NCI-H2081 (cell line): ENCODE measurements at places on chromosomes 2 and 18.

DNA sequence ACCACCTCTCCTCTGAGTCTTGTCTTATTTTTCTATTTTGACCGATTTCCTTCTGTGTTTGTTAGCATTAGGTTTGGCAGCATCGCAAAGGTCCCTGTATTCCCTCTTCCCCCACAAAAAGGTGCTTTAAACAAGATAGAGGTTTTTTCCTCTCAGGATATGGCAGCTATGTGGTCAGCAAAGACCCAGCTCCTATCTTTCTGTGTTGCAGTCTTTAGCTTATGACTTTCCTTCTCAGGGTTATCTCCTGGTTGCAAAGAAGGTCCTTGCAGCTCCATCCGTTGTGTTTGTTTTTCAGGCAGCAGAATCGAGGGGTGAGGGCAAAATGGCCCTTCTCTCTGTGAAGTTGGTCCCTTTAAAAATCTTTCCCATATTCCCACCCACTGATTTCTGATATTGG is 38.4 kb downstream of the GALNT1 start:
- no peak for DNase-seq

- DNase-seq, result peak; percentile 78
These were observed 640 bp downstream of the SPTBN1 start for GRCh38 chr2:54456612-54457322.

- DNase-seq, result no peak
These were observed 182.8 kb upstream of the CRIM1 start for GRCh38 chr2:36172824-36173223.

GRCh38 chr18:39607034-39607433 is 2041.4 kb upstream of the CELF4 start:
- DNase-seq, result peak; percentile 8

DNA sequence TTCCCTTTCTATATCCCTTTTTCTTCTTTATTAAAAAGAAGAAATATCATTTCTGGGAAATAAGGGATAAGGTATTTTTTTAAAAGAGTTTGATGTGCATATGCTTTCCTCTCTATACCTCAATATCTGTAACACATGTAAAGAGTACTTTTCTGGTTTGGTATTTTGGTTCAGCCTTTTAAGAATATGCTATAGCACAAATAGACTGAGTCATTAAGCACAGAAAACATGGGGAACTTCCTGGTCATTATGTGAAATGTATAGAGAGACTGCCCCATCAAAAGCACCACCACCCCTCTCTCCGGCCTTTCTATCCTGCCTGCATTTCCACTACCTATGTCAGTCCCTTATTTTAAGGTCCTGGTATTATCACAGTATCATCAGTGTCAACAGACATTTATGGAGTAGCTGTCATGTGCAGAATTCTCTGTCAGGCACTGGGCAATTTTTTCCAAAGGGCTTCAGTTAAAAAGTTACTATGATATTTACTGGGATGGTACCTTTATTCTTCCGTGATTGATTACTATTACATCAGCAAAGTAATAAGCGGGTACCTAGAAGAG is 88.4 kb downstream of the ALPK2 start:
- DNase-seq, result no peak

DNA sequence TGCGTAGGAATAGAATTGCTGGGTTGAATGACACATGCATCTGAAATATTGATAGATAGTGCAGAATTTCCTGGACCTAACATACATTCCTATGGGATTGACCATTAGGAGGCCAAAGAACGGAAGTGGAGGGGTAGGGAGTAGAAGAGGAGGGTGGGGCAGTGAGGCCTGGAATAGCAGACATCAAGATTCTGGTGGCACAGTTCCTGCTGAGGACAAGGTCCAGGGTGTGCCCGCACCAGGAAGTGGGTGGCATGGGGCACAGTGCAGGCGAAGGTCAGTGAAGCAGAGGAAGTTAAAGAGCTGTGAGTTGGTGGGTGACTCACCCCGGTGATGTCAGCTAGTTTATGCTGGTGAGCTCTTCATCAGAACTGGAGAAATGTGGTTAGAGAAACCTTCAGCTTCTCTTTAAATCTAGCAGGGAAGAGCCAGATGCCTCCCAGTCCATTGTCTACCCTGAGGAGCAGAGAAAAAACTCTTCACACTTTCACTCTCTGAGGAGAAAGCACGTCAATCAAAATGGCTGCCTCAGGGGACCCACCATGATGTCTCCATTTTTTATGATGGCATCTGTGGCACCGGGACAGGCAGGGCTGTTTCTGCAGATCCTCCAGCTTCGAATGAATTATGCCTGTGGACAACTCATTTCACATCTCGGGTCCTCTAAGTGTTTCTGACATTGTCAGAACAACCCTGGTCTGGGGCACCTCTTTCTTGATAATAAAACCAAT is 55.9 kb upstream of the CTLA4 start:
- DNase-seq, result no peak

GRCh38 chr2:176780348-176780747 is 432.2 kb upstream of the HNRNPA3 start:
- DNase-seq, result no peak

- no peak for DNase-seq
These were observed 133.3 kb upstream of the UNC80 start for GRCh38 chr2:209638346-209638745.

GRCh38 chr2:88090446-88091283 is 23.0 kb downstream of the SMYD1 start:
- DNase-seq, result no peak

- DNase-seq, result no peak
These were observed 15.2 kb downstream of the RAMP1 start for GRCh38 chr2:237874585-237875161.

- no peak for DNase-seq
These were observed 32.8 kb downstream of the SRBD1 start for GRCh38 chr2:45578056-45578843.

DNA sequence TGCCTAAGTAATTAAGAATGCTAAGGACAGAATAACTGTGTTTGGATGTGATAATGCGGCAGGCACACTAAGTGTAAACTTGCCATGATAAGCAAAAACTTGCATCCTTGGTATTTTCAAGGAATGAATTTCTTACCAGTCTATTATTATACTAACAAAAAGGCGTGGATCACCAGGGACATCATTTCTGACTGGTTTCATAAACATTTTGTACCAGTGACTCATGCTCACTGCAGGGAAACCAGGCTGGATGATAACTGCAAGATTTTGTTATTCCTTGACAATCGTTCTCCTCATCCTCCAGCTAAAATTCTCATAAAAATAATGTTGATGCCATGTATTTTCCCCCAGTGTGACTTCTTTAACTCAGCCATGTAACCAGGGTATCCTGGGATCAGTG is 289.5 kb downstream of the CDCA7 start:
- DNase-seq, result no peak

DNA sequence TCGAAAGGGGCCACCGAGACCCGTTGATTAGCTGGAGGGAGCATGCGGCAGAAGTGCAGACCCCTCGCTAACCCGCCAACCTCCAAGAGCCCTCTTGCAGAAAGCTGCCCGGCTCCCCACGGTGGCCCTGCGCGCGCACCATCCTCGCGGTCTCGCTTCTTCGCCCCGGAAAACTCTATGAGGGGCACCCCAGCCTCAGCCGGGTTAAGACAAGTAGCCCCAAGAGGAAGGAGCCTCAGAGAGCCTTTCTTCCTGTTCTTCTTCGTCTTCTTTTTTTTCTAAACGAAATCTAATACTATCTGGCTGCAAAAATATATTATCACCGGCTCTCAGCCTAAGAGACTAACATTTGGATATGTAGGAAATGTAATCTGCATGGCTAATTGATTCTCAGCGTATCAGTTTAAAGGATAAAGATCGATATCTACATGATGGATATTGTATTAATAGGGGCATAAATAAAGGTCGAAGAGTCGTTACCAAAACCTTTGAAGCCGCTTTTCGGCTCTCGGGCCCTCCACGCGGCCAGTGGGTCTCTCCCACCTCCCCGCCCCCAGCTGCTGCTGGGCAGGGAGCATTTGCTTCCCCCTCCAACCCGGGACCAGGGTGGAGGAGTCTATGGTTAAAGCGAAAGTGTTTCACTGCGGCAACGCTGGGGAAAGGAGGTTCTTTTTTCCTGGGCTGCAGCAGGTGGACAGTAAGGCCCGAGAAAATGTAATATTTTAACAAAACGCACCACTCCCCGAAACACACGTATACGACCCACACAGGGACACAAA is 6.1 kb upstream of the PAX3 start:
- peak; percentile 70 for DNase-seq

- DNase-seq, result no peak
These were observed 187.8 kb upstream of the ERBB4 start for GRCh38 chr2:212726403-212726802.

- peak; percentile 95 for DNase-seq
These were observed 65.0 kb upstream of the NYAP2 start for GRCh38 chr2:225334514-225334913.

- peak; percentile 38 for DNase-seq
These were observed 106.4 kb downstream of the VAPA start for GRCh38 chr18:10020171-10020570.

- DNase-seq, result no peak
These were observed 105.8 kb upstream of the SMAD2 start for GRCh38 chr18:48036226-48036625.

DNA sequence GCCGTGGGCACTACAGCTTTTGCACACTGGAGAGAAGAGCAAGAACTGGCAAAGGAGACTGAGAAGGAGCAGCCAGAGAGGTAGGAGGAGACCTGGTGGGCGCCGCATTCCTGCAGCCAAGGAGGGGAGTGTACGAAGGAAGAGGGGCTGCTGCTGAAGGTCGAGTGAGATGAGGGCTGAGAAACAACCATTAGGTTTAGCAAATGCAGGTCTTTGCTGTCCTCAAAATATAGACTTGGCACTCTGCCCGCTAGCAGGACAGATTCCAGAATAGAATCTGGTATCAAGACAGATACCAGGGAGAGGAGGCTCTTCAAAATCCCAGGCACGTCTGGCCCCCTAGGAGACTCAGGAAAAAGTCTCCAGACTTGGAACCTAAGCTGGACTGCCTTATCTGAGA is 83.0 kb downstream of the TGOLN2 start:
- DNase-seq, result no peak

DNA sequence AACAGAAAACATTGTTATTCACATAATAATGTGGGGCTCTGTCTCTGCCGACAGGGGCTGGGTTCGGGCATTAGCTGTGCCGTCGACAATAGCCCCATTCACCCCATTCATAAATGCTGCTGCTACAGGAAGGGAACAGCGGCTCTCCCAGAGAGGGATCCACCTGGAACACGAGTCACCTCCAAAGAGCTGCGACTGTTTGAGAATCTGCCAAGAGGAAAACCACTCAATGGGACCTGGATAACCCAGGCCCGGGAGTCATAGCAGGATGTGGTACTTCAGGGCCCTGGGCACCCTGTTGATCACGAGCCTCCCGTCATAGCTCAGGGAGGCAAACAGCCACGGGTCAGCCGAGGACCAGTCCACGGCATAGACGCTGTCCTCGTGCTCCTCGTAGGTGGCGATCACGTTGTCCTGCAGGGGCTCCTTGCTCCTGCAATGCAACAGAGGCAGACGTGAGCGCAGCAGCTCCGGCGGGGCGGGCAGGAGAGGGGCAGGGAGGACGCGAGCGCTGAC is 188.5 kb downstream of the EIPR1 start:
- no peak for DNase-seq

- no peak for DNase-seq
These were observed 195.7 kb upstream of the ID2 start for GRCh38 chr2:8486141-8486540.

DNA sequence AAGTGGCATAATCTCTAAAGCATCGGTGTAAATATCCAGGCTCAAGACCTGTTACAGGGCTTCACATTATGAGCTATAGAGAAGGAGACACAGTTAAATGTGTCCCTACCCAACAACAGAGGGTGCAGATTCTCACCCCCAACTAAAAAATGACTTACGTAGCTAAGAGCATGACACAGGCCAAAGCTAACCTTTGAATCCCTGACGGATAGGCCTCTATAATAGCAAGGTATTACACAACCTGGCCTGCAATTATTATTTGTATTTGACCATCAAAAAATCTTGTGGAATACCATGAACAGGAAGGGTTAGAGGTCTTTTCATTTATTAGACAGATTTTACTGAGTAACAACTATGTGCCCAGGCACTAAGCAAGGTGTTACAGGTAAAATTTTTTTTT is 45.1 kb downstream of the RNU4ATAC start:
- DNase-seq, result no peak

DNA sequence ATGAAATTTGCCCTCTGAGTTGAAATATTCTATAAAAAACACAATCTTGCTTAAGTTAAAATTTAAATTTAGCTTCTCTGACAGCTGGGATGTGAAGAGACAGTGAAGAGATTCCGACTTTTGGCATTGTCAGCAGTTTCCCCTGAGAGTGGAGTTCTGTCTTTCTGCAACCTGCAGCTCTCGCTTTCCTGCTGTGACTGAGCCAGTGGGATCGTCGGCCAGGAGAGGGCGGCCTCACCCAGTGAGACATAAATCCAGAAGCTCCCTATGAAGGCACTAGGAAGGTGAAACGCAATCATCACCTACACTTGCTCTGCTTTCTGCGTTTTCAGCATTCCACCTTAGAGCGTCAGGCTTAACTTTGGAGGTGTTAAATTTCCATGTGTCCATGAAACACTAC is 75.4 kb upstream of the HNMT start:
- DNase-seq, result peak; percentile 67

DNA sequence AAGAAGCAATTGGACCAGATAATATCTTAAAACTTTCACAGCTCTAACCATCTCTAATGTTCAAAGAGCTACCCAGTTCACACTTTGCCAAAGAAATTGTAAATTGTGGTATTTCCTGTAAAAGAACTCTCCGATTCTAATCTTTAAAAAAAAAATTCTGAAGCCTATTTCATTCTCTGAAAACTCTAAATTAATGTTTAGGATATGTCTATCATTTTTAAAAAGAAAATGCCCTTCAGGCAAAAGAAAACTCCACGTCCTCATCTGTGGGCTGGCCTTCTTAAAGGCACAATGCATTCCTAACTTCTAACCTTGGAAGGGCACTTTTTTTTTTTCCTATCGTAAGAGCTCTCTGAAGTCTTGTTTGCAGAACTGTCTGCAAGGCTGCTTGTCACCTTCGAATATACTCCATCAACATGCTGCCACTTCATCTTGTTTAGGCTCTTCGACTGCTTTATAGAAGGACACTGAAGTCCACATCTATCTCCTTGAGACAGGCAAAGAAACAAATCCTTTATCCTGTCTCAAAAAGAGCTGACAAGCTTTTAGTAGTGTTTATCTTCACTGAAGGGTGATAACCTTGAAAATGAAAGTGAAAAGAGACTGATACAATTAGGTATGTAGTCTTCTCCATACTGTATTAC is 124.3 kb upstream of the SLC39A10 start:
- DNase-seq, result no peak

DNA sequence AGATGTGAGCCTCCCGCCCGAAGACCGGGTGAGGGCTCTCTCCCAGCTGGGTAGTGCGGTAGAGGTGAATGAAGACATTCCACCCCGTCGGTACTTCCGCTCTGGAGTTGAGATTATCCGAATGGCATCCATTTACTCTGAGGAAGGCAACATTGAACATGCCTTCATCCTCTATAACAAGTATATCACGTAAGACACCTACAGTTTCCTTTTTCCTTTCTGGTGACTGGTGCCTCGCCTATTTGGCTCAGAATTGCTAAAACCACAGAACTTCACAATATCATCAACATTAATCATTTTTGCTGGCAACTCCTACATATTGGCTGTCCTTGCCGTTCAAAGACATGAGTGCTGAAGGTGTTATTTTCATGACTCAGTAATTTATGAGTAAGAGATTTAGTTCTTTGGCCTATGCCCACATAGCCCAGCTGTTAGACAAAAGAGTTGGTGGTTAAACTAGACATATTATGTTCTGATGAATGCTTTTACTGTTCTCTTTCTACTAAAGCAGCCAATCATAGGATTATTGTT is 2.2 kb downstream of the STAMBP start:
- DNase-seq, result no peak

- no peak for DNase-seq
These were observed 35.4 kb downstream of the CFAP221 start for GRCh38 chr2:119579424-119580295.

- DNase-seq, result no peak
These were observed 186.4 kb downstream of the TNS1 start for GRCh38 chr2:217816396-217816869.
